ENCODE measurements at places on chromosomes 1 and 21. TPM values are rescaled to one million over a fixed set of nuclear protein-coding genes. Genes with fewer than 3 reads are reported as not detected.

GRCh38 chr1:172427191-172427590 lies 6.7 kb downstream of the C1orf105 start:
- DNase-seq, result no peak

GRCh38 chr21:32004291-32004690 lies 131.5 kb downstream of the HUNK start:
- no peak for DNase-seq

- DNase-seq, result no peak
Observed at GRCh38 chr1:167130829-167131510, 37.1 kb downstream of the STYXL2 start.

Gene GBP3
- not detected for polyA plus RNA-seq
